ENCODE measurements at places on chromosomes 6 and 20.

- no peak for DNase-seq
Measured at GRCh38 chr6:41199552-41200246, 1.2 kb downstream of the TREML2 start.

- no peak for DNase-seq
Measured at GRCh38 chr6:15474196-15474595, 188.6 kb downstream of the DTNBP1 start.

DNA sequence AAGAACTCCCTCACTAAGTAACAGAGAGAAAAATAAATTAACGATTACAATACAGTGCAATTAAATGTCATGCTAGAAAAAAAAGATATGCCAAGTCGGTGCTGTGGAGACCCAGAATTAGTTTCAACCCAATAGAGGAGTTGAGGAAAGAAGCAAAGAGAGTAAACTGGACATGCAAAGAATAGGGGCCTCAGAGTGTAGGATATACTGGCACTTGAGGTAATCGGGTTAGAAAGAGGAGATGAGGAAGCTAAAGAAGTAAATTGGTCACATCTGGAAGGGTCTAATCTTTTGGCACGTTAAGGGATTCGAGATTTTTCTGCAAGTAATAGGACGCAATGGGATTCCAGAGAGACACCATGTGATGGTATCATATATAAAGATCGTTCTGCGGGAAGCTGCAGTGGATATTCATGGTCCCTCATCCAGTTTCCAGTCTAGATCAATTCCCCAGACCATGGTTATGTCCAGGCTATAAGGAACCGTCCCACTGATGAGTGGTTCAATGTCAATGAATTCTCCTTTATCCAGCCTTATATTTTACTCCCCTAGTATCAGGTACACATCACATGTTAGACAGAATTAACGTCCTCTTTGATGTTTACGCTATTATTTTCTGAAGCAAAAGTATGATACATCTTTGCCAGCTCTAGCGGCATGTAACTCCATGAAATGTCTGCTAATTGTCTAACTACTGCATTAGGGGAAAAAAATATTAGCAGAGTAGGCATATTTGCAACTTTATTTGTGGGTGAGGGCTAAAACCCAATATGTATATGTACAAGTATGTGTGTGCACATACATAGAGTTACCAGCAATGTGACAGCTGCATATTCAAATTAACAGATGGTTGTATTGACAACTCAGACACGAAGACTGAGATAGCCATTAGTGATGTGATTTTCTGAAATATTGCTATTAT lies 1.1 kb upstream of the TBC1D32 start:
- DNase-seq = no peak

- no peak for DNase-seq
Measured at GRCh38 chr6:128098000-128098581, 197.2 kb upstream of the THEMIS start.

GRCh38 chr20:1225783-1226654 lies at the start of gene RAD21L1:
Gene RAD21L1, plus strand, starts transcription at chr20:1226044. Its CDS starts 2,410 bp downstream, at chr20:1228454.
- peak; percentile 15 for DNase-seq

DNA sequence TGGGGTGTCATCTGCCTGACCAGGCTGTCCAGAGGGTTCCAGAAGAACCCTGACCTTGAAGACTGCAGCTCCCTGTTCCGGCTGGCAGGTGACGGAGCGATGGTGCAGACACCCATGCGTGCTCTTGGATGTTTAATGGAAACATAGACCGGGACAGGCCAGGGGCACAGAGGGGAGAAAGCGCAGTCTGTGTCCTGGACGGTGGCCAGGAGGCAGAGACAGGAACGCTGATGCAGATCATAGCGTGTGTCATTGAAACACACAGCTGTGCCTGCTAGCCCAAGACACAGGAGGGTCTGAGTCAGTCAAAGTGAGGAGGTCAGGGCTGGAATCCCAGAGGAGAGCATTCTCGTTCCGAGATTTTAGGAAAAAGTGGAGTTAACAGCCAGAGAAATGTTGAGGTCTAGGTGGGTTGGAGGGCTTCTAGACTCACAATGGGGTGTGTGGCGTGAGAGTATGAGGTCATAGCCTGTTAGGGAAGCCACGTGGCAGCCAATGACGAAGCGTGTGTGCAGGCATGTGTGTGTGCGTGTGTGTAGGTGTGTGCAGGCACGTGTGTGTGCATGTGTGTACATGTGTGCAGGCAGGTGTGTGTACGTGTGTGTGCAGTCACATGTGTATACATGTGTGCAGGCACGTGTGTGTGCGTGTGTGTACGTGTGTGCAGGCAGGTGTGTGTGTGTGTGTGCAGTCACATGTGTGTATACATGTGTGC lies 167.0 kb downstream of the ERMARD start:
- DNase-seq = no peak

GRCh38 chr20:62487561-62488354 lies 12.0 kb upstream of the GATA5 start:
- DNase-seq = no peak

- DNase-seq = no peak
Measured at GRCh38 chr20:23114018-23114417, 27.9 kb upstream of the CD93 start.

DNA sequence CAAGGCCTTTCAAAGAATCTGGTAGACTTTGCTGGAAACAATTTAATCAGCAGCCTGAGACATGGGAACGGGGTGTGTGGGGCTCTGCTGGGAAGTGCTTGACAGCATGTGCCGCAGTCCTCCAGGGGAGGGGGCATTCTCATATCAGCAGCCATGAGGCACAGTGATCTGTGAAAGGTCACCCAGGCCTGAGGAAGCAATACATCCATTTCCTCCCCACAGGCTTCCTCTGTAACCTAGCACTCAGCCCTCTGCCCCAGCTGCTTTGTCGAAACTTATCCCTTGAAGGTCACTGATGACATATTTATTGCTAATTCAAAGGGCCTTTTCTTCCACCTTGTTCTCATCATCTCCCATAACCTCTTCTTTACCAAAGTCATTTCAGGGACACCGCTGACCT lies 103.3 kb downstream of the TNFAIP3 start:
- DNase-seq = no peak

GRCh38 chr6:51139950-51140385 lies 321.3 kb downstream of the TFAP2B start:
- no peak for DNase-seq

GRCh38 chr6:6395581-6396197 lies 75.2 kb upstream of the F13A1 start:
- DNase-seq = no peak

DNA sequence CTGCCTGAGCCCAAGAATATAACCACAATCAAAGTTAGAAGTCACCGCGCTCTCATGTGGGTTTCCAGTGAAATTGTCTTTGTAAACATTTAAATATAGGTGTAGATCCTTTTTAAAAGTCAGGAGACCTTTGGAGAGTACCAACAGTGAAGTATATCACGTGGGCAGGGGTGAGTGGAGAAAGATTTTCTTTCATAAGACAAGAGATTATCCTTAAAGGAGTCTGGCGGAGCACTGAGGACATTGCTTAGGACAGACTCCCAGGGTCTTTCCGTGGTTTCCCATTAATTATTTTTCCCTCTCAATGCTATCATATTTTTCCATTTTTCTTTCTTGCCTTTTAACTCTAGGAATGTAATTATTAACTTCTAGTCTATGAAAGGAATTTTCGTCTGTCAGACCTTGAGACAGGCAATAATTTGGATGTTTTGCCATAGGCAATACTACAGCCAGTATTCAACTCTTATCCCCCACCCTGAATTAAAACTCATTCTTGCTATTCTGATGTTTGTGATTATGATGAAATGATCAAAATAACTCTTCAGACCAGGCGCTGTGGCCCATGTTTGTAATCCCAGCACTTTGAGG lies 31.4 kb downstream of the DCBLD1 start:
- no peak for DNase-seq

DNA sequence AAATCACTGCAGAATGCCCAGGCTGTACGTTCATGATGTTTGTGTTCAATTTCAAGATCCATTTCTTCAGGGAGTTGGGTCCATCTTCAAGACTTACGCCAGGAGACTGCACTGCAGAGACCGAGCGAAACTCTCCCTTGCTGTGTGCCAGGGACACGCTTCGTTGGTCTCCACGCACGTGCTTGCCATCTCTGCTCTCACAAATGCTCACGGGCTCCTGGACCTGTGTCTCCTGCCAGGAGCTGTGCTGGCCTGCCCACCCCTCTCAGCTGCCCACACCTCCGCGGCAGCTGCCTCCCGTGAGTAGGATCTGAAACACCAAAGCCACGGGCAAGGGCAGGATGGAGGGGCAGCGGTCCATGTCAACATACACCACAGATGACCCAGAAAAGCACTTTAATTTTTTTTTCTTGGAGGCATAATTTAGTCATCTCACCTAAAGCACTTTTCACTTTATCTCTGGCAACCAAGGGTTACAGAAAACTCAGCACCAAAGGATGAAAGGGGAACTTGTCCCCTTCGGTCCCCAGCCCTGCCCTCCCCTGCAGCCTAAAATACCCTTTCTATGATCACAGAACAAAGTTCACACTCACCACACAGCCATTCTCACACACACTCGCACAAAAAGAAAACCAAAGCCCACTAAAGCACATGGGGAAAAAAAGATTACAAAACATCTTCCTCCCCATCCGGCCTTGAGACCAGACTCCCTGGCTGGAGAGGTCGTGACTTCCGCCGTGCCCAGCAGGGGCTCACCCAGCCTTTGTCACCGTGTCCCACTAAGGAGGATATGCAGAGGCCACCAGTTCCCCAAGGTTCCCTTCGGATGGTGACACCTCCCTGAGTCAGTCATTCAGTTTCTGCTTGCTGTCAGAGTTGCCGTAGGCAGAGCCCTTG lies 137.9 kb downstream of the AGPAT4 start:
- DNase-seq = no peak

GRCh38 chr20:8454137-8454712 lies 322.2 kb downstream of the PLCB1 start:
- DNase-seq = peak; percentile 31

DNA sequence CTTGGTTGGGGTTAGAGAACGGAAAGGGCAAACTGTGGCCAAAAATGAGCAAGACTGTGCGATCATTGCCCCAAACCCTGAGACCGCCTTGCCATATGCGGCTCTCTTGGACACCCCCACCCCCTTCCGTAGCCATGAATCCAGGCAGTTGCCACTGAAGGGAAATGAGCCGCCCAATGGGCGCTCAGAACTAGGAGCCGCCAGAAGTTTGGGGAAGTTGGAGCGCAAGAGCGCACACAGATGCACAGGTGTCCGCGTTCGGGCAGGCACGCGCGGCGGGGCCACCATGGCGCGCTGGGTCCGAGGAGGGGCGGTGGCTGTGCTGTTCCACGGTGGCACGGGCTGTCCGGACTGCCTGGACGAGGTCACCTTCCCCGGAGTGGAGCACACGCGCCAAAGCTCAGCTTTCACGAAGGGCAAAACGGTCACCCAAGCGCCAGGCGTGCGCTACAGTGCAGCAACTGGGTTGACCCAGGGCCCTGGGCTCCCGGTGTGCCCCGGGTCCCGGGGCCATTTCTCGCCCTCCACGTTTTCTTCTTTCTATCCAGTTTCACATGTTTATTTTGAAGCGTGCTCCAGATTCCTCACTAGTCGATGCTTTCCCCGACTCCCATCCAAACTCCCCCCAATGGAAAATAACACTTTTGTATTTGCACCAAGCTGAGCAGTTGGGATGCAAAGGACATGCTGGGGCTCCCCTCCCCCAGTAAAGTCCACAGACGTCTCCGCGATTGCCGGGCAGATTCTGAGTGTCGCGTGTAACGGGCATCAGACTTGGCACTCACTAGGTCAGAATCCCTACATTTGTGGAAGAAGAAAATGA lies 906 bp upstream of the PDE10A start:
- DNase-seq = no peak

GRCh38 chr6:128112494-128112893 lies 211.6 kb upstream of the THEMIS start:
- no peak for DNase-seq

DNA sequence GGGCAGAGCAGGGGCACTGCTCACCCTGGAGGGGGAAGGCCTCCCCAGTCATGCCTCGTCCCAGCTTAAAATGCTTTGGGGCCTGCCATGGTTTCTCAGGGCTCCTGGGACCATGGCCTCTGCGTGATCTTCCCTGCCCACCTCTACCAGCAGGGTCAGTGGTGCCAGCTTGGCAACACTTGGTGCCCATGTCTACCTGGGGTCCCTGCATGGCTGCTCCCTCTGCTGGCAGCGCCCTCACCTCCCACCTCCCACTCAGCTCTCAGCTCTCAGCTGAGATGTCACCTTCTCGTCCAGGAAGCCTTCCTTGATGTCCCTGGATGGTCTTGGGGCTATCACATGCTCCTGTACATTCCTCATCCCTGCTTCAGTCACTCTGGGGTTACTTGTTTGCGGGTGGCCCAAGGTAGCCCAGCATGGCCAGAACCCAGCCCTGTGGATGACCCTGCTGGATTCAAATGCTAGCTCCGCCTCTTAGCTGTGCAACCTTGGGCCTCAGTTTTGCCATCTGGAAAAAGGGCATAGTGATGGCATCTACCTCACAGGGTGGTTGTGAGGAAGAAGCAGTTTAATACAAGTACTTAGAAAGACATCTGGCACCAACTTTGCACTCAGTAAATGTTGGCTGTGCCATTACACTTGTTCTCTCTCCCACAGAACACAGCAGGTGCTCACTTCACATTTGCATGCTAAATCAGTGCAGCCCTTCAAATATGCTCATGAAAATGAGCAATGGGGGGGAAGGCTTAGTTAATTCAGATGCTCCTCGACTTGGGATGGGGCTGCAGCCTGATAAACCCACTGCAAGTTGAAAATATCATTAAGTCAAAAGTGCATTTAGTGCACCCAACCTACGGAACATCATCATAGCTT lies 53.5 kb upstream of the PTPN1 start:
- DNase-seq = no peak

DNA sequence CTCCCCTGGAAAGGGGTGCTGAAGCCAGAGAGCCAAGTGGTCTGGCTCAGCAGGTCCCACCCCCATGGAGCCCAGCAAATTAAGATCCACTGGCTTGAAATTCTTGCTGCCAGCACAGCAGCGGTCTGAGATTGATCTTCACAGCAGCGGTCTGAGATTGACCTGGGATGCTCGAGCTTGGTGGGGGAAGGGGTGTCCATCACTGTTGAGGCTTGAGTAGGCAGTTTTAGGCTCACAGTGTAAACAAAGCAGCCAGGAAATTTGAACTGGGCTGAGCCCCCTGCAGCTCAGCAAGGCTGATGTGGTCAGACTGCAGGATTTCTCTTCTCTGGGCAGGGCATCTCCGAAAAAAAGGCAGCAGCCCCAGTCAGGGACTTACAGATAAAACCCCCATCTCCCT lies 41.3 kb upstream of the B3GAT2 start:
- DNase-seq = no peak

DNA sequence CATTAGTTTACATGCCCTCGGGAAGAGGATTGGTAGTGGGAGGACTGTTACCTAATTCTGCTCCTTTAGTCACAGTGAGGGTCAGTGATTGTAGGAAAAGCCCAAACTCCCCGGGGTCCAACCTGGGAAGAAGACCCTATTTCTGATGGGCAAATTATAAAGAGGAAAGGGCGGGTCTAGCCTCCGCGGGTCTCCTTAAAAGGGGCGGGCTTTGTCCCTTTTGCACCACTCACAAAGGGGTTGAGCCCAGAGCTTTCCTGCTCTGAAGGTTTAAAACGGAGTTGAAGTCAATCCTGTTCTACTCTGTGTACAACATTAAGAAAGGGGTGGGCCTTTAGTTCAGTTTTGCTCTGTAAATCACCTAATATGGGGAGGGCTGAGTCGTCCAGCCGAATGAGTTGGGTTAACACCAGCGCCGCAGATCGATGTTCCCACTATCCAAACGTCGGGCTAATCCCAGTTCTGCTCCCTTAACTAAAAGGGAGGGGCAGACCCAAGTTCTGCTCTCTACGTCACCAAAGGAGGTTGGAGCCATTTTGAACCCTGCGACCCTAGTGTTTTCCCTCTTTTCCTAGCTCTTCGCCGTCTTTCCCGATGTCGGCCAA lies 920 bp upstream of the RNF5 start:
- DNase-seq = peak; percentile 67

All from COR-L47 (cell line).